LNCaP clone FGC (cell line): ENCODE measurements at places on chromosomes 4 and X.

DNA sequence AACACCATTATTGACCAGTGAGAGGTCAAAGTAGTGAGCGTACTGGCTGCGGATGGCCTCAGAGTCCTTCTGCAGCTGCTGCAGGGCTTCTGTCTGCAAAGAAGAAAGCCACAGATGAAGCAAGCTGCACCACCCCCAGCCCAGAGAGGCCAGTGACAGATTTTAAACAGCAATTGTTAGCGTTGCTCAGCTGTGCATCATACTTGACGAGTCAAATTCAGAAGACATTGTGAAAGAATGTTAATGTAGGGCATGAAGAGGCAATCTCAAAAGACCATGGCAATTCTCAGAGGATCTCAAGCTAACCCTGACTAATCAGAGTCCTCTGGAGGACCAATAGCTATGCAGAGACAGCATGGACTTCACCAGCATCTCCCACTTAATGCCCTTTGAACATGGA is 16.6 kb downstream of the DKC1 start:
- DNase-seq, result no peak

- no peak for DNase-seq
These were observed 6.3 kb downstream of the DCHS2 start for GRCh38 chr4:154485127-154485773.

- no peak for DNase-seq
These were observed 178.4 kb upstream of the GPRIN3 start for GRCh38 chr4:89486042-89486441.

GRCh38 chr4:10101671-10102473 is 14.7 kb downstream of the WDR1 start:
- no peak for DNase-seq

- DNase-seq, result peak; percentile 50
These were observed 219.8 kb downstream of the OR13H1 start for GRCh38 chrX:131763674-131764073.

DNA sequence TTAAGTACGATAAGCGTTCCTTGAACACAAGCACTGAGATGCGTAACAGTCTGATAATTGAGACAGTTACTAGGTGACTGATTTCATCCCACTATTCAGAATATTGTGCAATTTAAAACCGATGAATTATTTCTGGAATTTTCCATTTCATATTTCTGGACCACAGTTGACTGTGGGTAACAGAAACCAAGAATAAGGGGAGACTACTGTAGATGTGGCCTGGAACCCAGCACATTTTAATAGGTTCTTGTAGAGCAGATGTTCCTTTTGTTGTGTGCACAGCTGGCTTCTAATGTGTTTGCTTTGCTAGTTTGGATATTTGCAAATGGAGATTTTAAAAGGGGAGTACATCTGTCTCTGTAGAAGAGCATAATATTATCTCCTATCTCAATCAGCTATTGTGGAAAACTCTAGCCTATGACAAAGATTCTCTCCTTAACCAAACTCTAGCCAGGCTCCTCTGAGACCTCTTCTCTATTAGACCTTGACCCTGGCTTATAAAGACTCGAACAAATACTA is 16.4 kb downstream of the NAAA start:
- peak; percentile 54 for DNase-seq

- DNase-seq, result no peak
These were observed 17.1 kb downstream of the RCHY1 start for GRCh38 chr4:75497133-75497532.

GRCh38 chr4:113893546-113893945 is 85.9 kb downstream of the ARSJ start:
- no peak for DNase-seq

- no peak for DNase-seq
These were observed 38.9 kb upstream of the SULT1B1 start for GRCh38 chr4:69799337-69799736.

GRCh38 chr4:7187168-7187535 is 5.2 kb upstream of the SORCS2 start:
- DNase-seq, result no peak

DNA sequence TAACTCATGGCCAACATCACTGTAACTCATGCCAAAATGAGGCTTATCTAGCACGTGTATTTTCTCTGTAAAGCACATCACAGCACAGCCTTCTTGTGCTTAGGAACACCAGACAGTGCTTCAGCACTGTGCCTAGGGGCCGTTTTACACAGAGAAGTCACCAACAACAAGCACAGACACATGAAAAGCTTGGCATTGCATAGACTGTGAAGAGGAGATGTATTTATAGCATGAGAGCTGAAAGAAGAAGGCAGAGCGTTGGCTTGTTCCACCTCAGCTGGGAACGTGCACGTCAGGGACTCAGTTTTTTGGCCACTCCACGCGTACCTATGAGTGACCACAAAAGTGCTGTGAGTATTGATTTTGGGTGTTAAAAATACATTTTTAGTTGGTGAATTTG is 116.3 kb upstream of the SFRP2 start:
- DNase-seq, result no peak

DNA sequence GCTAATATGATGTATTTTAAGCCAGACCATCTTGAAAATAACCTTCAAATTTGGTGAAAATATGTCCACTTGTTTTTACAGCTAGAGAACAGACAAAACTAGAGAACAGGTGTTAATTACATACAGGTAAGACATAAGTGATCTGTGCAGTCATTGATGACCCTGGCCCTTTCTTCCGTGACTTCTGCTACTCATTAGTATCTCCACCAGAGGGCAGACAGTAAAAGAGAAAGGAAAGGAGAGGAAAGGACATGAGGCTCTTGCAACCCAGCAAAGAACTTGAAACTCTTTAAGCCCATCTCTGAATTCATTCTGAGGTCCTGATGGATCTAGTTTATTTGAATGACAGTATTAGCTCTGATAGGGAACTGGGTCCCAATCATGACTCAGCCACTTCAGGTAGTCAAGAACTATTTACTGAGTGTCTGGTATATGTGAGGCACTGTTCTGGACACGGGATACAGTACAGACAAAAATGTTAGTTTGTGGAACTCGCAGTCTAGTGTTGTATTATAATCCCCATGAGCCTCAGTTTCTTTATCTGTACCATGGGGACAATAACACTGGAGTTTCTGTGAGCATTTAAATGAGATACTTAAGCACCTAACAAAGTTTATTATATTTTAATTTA is 121.0 kb upstream of the TEX13D start:
- no peak for DNase-seq

DNA sequence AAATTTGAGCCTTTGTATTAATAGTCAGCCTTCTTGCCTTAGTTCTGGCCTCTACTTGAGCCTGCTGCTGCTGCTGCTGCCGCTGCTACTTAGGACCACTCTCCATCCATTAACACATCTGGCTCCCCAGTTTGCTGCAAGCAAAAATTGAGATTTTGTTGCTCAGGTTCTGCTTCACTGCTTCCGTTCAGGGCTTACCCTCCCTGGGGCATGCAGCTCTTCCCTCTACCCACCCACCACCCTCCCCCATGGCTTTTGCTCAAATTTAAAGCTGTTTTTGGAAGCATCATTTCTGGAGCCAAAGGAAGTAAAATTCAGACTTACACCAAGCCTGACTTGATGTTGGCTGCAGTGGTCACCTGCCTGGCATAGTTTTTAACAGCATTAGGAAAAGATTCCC is 28.9 kb upstream of the FRMPD3 start:
- no peak for DNase-seq

DNA sequence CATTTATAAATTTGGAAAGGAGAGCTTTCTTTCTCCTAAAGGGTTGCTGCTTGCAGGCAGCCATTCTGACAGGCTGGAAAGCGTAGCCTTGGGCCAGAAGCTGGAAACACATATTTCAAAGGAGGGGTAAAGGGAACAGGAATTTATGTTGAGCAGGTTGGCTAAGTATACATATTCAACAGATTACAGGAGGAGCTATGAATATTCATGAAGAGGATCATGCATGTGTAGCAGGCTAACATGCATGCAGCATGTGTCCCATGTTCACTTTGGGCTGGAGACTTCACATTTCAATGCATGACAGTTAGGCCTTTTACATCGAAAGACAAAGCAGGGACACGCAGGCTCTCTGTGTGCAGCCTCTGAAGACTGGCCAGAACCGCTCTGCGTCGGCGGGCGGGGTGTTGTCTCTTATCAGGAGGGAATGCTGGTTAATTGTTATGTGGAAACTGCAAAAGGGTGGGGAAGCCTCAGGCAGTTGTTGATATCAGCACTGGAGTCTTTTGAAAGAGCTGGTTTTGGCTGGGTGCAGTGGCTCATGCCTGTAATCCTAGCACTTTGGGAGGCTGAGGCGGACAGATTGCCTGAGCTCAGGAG is 31.5 kb downstream of the CASP3 start:
- DNase-seq, result no peak

GRCh38 chr4:6658597-6659075 is 18.2 kb downstream of the MRFAP1 start:
- no peak for DNase-seq

DNA sequence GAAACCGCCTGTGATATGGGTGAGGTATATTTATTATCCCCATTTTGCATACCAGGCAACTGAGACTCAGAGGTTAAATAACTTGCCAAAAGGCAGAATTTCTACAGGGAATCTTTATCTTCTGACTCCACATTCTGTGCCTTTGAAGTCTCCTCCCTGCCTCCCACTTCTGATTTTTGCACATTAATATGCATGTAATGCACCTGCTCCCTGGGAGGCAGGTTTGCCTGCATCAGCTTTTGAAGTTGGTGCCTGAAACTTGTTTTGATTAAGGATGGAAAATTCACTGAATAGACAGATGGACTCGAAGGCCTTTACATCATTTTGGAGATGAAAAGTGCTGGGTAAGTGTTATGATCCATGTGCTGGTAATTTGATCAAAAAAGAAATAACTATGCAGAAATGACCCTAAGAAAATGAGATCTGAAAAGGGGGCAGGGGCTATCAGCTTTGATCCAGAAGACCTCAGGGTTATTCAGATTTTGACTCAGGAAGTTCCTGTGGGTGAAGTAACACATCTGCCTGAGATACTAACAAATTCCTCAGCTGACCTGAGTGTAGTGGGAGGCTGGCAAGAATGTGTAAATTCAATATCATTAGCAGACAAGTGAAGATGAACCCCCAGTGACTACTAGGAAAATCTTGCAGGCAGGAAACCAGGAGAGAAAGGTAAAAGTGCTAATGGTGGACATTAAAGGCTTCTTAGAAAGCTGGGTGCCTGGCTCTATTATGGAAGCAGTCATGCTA is 167.5 kb upstream of the BOD1L1 start:
- DNase-seq, result no peak

DNA sequence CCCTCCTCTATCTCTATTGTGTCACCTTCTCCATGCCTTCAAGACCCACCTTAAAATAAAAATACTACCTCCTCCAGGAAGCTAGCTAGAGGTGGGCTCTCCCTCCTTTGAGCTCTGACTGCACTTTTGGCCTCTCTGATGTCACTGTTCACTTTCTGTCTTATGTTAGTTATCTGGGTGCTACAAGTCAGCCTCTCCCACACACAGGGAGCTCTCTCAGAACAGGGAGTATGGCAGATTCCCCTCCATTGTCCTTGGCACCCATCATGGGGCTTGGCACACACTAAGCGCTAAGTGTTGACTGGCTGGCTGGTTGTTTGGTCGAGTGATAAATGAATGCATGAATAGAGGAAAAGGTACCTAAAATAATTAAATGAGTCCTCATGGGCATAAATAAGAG is 21.2 kb upstream of the KDM5C start:
- no peak for DNase-seq

- DNase-seq, result no peak
These were observed 225.2 kb downstream of the MID1 start for GRCh38 chrX:10395179-10395578.

GRCh38 chr4:97778174-97778573 is 365.1 kb downstream of the STPG2 start:
- no peak for DNase-seq

DNA sequence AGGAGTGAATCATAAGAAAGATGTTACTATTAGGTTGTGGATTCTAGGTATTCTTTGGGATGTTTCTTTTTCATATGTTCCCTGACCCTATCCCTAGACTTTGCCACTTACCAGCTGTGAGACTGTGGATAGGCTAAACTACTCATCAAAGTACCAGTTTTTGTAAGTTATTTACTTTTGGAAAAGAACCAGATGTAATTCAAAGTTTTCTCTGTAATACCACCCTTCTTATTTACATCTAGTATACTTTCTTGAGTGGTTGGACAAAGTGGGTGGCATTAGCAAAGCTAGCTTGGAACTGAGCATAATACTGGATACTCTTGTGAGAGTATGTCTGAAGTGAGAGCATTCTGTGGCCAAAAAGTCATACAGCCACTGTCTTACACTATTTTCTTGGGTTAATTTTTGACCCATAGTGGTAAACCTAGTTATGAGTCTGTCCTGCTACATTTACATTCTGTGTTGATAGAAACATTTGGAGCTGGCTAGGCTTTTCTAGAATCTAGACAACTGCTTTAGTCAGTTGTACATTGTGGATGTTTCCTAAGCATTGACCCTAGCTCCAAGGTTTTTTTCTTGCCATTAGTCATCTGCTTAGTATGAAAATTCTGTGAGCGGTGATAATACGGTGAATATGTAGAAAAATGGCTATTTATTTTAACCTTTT is 41.7 kb downstream of the KDM6A start:
- DNase-seq, result no peak

DNA sequence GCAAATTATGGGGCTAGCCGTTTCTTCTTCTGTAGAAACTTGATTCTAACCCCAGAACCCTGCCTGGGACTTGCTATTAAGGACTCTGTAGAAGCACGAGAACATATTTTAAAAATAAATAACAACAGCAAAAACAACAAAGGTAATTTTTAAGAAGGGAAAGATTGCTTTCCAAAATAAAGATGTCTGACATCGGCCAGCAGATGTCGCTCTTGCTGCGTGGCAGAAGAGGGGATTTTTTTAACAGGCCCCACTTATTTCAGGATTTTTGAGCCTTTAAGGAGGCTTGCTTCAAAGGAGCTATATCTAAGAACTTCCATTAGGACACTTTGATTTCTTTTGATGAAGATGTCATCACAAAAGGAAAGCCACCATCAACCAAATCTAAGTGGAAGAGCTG is 62.8 kb upstream of the EGFL6 start:
- no peak for DNase-seq

GRCh38 chr4:94758700-94759399 is 1.1 kb downstream of the BMPR1B start:
- no peak for DNase-seq

DNA sequence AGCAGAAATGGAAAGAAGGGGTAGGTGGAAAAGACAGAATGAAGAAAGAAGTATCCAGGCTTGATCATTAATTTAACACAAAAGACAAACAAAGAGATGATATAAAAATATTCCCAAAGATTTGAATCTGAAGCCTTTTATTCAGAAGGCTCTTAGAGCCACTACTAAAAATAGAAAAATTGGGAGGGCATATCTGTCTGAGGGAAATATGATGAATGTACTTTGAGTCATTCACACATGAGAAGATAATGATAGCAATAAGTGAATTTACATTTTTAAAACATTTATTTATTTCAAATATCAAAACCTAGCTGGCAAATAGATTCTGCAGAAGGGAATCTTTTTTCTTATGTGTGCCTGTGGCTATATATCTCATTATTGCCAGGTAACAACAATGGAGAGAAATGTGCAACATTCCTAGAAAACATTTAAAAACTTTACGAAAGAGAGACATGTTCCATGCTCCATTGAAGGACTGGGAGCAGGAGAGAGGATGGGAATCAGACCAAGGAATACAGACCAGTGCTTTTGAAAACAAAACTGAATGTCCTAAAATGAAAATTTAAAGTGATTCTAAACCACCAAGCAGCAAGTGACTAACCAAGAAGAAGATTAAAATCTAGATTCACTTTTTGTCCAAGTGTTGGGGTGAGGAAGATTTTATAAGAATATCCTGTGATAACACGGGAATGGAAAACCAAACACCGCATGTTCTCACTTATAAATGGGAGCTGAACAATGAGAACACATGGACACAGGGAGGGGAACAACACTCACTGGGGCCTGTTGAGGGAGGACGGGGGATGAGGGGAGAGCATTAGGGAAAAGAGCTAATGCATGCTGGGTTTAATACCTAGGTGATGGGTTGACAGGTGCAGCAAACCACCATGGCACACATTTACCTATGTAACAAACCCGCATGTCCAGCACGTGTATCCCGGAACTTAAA is 41.2 kb downstream of the ANXA5 start:
- no peak for DNase-seq
